Panc1 (cell line): ENCODE measurements at places on chromosomes 6 and 20.

DNA sequence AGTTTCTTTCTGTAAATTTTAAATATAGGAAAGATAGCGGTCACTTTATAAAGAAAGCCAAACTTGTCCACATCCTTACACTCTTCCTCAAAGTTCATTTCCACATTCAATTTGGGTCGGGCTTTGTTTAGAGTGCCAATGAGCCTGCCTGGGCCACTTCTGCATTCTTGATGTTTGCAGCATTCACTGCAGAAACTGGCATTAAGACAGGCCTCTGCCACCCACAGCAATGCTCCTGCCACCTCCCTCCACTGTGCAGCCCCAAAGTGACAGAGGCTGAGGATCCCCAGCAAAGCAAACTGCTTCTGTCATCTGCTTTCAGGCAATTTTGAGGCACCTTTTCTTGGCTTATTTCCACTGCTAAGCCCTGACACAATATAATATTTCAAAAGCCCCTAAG, 61.2 kb downstream of the TNFAIP3 start:
- no peak for DNase-seq

DNA sequence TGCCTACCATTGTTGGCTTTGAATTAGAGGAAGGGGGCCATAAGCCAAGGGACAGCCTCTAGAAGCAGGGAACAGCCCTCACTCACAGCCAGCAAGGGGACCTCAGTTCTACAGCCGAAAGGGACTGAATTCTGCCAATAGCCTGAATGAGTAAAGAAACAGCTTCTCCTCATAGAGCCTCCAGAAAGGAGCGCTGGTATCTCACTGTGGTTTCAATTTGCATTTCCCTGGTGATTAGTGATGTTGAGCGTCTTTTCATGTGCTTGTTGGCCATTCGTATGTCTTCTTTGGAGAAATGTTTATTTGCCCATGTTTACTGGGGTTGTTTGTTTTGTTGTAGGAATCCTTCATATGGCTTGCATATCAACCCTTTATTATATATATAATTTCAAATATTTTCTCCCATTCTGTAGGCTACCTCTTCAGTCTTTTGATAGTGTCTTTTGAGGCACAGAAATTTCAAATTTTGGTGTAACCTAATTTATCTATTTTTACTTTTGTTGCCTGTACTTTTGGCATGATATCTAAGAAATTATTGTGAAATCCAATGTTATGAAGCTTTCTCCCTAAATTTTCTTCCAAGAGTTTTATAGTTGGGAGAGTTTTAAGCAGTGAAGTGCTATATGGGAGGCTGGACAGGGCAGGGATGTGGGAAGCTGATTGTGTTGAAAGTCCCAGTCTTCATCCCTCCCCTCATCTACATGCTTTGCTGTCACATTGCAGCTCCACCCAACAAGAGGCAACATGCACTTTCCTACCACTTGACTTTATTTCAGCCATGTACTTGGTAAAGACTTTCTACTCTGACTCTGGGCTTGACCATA, 82.3 kb upstream of the SHLD1 start:
- no peak for DNase-seq

- no peak for DNase-seq
Observed at GRCh38 chr6:7164536-7165001, 56.8 kb downstream of the RREB1 start.

GRCh38 chr20:45971425-45971674, 653 bp downstream of the ZNF335 start:
- no peak for DNase-seq

DNA sequence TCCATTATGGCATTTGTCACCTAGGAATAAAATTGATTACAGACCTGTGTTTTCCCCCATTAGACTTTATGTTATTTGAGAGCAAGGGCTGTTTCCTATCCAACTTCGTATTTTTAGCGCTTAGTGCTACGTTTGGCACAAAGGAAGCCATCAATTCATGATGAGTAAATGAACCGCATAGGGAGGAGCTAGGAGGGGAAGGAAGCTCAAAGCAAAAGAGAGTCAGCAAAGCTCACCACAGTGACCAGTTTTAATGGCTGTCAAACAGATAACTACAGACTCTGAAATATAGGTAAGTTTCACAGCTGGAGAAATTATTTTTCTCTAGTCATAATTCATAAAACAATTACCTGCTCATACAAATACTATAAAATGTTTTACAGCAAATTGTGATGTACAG, 6.9 kb upstream of the SAMD3 start:
- DNase-seq, result no peak

GRCh38 chr6:20162515-20162914, 49.8 kb downstream of the MBOAT1 start:
- DNase-seq, result no peak

DNA sequence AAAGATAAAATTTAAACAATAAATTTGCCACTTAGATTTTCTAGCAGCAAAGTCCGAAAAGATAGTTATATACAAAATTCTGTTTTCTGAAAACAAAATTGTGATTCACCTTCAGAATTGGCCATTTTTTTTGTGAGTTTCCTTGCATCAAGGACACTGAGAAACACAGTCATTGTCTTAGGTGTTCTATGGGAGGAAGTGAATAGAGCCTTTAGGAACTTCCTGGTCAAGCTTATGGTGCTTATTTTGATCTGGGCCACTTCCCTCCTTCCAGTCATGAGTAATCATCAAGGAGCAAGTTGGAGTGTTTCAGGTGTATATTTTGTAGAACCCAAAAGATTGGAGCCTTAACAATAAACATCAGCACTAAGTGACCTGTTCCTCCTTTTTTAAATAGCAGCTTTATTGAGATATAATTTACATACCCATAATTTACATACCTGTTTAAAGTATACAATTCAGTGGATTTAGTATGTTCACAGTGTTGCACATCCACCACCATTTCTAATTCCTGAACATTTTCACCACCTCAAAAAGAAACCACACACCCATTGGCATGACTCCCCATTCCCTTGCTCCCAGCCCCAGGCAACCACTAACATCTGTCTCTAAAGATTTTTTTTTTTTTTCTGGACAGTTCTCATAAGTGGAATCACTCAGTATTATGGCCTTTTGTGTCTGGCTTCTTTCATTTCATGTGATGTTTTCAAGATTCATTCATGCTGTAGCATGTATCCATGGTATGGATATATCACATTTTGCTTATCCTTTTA, 17.6 kb downstream of the TMEM74B start:
- DNase-seq, result no peak

DNA sequence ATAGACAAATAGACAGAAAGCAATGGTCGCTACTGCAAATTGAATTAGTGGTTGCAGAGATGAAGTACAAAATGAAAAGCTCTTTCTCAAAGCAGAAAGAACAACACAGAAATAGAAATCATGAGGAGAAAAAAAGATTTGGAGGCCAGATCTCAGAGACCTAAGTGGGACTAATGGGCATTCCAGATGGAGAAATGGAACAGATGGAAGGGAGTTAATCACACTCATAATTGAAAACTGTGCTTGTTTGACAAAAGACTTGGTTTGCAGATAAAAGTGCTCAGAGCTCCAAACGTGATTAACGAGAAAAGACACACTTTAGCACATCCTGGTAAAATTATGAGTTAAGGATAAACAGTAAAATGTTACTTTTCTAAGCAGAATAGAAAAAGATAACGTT, 58.1 kb upstream of the SNRPB2 start:
- no peak for DNase-seq

DNA sequence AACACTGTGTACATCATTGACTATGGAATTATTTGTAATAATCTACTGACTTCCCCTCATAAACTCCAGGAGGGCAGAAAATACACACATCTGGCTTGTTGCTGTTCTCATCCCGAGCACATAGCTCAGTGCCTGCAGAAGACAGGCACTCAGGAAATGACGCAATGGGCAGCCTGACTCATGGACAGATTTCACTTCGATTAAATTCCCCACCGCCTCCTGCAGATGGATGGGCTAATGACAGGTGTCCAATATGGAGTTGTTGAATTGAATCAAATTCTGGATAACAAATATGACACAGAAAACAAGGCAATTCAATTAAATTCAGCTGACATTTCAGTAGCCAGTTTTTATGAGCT, 9.1 kb downstream of the ANKRD60 start:
- DNase-seq, result no peak

GRCh38 chr6:40555092-40555491, 32.1 kb downstream of the LRFN2 start:
- no peak for DNase-seq

DNA sequence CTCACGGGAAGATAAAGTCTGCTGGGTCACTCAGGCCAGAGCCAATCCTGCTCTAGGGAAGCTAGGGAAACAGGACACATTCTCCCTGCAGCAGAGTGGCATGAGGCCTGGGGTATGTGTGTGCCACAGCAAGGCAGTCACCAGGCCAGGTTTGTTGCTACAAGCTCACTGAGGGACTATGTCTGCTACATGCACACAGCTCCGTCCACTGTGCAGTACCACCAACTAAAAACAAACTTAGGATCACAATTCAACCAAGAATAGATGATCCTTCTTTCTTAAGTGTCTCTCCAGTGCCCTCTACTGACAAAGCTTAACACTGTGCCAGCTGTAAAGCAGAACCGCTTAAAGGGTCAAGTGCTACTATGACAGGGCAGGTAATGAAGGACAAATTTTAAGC, 192.5 kb downstream of the PTPRK start:
- peak; percentile 24 for DNase-seq

- peak; percentile 20 for DNase-seq
Observed at GRCh38 chr6:123316733-123317323, 319.9 kb downstream of the TRDN start.

DNA sequence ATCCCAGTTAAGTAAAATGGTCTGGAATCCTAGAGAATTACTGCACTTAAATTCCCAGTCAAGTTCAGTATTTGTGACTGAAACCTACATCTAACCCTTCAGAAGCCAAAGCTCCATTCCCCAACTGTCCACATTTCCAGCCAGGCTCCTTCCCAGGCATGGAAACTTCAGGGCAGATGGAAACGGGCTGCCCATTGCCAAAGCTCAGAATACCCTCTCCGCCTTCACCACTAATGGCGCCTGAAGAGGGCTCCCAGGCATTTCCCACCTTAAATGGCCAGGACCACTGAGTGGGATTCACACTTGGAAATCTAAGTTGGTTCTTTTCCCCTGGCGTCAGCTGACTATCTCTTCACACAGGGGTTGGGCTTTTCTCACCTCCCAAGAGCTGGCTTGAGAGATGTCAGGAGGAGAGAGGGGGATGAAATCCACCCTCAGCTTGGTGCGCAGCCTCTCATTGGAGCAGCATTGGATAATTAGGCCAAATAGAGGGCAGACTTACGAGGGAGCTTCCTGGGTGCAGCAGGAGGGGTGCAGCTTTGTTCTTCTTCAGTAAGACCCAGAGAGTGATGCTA, 82.9 kb downstream of the ANKRD60 start:
- no peak for DNase-seq

- no peak for DNase-seq
Observed at GRCh38 chr6:45378334-45378926, 696 bp upstream of the SUPT3H start.

- DNase-seq, result no peak
Observed at GRCh38 chr6:105688573-105688972, 285.7 kb upstream of the PREP start.

DNA sequence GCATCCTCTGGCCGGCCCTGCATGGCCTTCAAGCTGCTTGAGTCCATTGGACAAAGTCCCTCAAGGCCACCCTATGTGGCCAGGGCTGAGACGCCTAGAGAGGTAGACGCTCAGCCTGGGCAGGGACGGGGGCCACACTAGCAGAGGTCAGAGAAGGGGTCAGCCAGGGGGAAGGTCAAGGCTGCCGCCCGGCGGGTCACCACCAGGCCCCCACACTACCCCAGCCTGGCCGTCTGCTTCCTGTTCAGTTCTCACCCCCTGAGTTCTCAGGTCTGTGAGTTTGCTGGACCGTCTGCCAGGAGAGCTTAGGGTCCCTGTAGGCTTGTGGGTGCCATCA, 37.3 kb downstream of the NTSR1 start:
- no peak for DNase-seq

DNA sequence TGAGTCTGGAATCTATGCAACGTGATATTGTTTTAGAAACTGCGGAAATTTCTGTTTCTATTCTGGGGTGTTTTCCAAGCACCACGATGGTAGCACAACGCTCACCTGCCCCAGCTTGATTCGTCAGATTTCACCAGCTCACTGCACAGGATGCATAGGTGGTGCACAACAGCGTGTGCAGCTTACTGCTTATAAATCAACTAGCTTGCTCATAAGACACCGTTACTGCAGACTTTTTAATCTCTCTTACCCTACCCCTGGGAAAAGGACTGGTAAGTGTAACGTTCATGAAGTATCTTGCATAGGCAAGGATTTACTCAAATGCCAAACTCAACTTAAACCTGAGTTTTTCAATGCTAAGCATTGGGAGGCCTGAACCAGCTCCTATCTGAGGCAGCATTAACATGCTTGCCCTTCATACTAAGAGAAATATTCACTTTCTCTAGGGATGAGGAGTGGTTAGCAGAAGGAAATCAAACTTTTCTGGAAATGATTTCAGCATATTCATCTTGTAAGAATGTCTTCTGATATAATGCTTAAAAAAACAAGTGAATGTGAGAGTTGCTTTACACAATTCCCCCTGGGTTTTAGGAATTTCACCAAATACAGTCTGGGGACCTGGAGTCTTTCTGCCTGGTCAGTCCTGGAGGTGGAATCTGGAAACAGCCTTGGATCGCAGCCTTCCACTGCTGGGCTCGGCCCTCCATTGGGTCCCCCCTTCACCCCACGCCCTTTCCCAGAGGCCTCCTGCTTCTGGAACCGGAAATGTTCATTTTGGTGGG, 100.6 kb downstream of the DACT2 start:
- DNase-seq, result no peak

GRCh38 chr6:87473419-87473903, 687 bp downstream of the SLC35A1 start:
- peak; percentile 20 for DNase-seq

DNA sequence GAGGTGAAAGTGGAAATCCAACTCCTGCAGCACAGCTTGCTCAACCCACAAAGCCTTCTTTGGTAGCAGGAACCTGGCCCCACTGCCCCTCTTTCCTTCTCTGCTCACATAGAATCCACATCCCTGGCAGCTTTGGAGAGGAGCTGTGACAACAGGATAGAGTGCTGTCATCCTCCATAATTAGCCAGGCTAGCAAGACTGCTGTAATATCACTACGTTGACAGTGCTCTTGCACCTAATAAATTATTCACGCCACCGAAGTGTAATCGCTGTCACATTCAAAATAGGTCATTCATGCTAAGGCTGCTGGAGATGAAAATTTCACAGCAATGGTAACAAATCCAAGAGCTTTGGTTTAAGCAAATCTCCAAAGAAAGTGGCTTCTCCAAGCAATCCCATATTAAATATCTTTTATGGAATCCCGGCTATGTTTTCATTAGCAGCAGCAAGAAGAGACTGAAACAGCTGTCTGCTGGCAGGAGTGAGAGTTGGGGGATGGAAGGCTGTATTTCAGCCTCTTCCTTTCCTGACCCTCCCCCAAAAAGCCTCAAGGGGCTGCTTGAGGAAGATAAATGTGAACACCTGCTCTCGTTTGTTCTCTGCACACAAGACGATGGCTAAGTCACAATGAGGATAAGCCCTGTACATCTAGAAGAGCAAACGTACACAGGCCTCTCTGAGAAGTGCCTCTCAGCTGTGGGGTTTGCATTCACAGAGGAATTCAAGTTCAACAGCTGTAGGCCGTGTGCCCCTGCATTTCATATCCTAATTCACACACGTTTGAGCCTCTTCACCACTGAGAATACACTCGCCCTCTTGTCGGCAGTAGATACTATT, 16.5 kb downstream of the RIPOR2 start:
- DNase-seq, result no peak
